ENCODE measurements at places on chromosomes 6 and 20.

- no peak for DNase-seq
These were observed 40.0 kb downstream of the NOL4L start for GRCh38 chr20:32544893-32545840.

DNA sequence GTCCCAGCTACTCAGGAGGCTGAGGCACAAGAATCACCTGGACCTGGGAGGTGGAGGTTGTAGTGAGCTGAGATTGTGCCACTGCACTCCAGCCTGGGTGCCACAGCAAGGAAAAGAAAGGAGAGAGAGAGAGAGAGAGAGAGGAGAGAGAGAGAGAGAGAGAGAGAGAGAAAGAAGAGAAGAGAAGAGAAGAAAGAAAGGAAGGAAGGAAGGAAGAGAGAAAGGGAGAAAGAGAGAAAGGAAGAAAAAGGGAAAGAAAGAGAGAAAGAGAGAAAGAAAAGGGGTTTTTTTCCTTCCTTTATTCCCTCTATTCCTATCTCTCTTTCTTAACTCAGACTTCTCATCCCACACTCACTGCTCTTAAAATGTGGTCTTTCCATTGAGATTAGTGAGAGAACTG lies 238.7 kb upstream of the PRDM1 start:
- no peak for DNase-seq

DNA sequence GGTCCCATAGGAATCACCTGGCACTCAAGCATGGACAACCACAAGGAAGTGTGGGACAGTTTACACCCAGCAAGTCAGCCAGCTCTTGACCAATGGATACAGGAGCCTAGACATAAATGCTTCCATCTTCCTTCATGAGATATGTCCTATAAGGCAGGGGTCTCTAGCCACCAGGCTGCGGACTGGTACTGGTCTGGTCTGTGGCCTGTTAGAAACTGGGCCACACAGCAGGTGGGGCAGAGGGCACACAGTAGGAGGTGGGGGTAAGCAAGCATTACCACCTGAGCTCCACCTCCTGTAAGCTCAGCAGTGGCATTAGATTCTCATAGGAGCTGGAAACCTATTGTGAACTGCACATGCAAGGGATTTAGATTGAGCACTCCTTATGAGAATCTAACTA lies 437.1 kb downstream of the CD109 start:
- no peak for DNase-seq

DNA sequence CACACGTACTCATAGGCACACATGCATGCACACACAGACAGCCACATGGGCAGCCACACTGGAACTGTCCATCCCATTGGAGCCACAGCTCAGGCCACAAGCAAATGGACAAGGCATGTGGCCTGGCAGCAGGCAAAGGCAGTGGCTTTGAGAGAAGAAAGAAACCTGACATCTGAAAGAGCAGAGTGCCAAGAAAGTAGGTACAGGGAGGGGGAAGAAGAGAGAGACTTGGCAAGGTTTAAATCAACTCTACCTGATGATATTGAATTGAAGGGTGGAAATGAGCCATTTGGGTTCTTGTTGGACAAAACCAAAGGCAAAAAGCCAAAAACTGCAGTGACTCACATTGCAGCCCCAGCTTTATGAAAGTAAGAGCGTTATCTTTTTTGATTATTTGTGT lies 142.7 kb downstream of the PCSK2 start:
- no peak for DNase-seq

GRCh38 chr6:140921366-140922226 lies 1211.1 kb upstream of the GJE1 start:
- DNase-seq, result peak; percentile 84

DNA sequence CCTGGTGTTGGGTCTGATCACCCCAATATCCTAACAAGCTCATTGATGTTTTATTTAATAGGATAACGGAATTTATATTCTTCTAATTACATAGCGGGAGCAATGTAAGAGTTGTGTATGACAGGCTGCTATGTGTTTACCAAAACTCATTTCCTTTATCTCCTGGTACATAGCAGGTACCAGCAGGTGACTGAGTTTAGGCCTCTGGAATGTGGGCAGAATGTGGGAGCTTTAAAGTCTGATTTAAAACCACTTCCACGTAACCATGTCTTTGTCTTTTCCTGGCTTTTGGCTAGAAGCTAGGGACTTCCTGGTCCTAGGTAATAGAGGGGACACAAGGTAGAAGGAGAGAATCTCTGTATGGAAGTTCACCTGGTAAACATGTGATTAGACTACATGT lies 504.6 kb upstream of the SYNCRIP start:
- DNase-seq, result no peak

GRCh38 chr6:33820243-33820642 lies 16.4 kb upstream of the MLN start:
- no peak for DNase-seq

- DNase-seq, result no peak
These were observed 497.4 kb upstream of the EPHA7 start for GRCh38 chr6:93916716-93917115.

GRCh38 chr6:52516943-52517342 lies 59.9 kb downstream of the TRAM2 start:
- DNase-seq, result no peak
